ENCODE measurements at places on chromosomes 1 and 21.
A peak's percentile ranks its signal among the peaks of the same experiment; 100 is the strongest.

- no peak for DNase-seq
Measured at GRCh38 chr1:199862047-199862446, 165.5 kb upstream of the NR5A2 start.

- no peak for DNase-seq
Measured at GRCh38 chr1:63740432-63740831, 33.4 kb upstream of the ROR1 start.

DNA sequence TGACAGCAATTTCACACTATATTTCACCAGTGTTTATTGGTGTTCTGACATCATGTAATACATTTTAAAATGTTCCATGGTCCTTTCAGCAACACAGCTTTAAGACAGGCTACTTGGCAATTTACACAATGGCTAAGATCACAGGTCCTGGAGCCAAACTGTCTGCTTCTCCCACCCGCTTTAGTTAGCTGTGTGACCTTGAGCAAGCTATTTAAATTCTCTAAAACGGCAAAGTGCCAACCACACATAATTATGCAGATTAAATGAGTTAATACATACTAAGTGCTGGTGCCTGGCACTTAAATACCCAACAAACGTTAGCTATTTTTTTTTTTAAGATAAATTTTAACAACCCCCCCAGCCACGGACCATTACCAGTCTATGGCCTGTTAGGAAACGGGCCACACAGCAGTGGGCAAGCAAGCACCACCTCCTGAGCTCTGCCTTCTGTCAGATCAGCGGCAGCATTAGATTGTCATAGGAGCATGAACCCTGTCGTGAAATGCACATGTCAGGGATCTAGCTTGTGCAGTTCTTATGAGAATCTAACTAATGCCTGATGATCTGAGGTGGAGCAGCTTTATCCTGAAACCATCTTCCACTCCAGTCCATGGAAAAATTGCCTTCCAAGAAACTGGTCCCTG lies 26.9 kb downstream of the SOD1 start:
- DNase-seq: no peak

GRCh38 chr1:195328102-195328501 lies 1280.1 kb downstream of the KCNT2 start:
- DNase-seq: no peak

DNA sequence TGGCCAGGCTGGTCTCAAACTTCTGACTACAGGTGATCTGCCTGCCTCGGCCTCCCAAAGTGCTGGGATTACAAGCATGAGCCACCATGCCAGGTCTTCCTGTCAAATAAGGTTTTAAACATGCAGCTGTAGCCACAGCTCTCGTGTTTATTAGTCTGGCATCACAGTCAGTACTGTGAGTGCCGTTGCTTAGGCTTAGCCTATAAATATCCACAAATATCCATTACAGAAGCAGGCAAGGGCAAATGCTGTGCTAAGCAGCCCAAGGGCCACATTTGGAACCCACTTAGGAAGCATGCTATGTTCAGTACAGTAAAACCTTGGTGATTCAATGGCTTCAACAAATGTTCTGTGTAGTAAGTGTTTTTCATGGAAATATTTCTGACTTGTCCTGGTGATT lies 75.9 kb downstream of the KIF1B start:
- no peak for DNase-seq

- peak; percentile 99 for DNase-seq
Measured at GRCh38 chr1:77322061-77322900, 40.5 kb downstream of the AK5 start.

DNA sequence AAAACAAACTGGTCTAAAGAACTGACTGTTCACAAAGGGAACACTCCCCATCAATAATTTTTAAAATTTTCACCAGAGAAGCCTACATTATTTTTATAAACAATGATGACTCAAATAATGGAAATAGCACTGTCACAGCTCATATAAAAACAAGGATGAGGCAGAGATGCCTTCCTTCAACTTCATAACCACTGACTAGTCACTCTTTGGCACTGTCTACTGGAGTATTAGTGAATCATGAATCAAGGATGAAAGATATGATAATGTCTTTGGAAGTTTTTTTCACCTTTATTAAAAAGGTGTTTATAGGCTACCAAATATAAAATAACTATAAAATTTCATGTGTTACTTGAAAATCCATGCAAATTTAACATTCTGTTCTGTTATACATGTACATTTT lies 316.9 kb downstream of the VAV3 start:
- peak; percentile 73 for DNase-seq

DNA sequence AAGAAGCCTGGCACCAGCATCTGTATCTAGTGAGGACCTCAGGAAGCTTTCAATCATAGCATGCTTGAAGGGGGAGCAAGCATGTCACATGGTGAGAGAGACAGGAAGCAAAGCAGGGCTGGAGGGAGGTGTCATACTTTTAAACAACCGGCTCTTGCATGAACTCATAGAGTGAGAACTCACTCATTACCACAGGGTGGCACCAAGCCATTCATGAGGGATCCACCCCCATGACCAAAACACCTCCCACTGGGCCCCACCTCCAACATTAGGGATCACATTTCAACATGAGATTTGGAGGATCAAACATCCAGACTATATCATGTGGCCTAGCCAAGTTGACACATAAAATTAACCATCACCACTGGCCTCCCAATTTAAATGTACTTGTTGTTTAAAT lies 125.1 kb upstream of the KCND3 start:
- no peak for DNase-seq

- no peak for DNase-seq
Measured at GRCh38 chr1:157700732-157701131, at the start of gene FCRL3. FCRL3 (minus strand) TSS chr1:157700769; CDS start chr1:157700489, 280 bp downstream.

DNA sequence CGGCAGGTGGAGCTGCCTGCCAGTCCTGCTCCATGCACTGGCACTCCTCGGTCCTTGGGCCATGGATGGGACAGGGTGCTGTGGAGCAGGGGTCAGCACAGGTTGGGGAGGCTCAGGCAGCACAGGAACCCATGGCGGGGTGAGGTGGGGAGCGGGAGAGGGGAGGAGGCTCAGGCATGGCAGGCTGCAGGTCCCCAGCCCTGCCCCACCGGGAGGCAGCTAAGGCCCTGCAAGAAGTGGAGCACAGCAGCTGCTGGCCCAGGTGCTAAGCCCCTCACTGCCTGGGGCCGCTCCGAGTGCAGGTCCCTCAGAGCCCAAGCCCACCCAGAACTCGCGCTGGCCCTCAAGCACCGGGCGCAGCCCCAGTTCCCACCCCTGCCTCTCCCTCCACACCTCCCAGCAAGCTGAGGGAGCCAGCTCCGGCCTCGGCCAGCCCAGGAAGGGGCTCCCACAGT lies 691 bp upstream of the GBP5 start:
- DNase-seq: no peak

GRCh38 chr1:90147093-90147492 lies 152.2 kb downstream of the ZNF326 start:
- no peak for DNase-seq

DNA sequence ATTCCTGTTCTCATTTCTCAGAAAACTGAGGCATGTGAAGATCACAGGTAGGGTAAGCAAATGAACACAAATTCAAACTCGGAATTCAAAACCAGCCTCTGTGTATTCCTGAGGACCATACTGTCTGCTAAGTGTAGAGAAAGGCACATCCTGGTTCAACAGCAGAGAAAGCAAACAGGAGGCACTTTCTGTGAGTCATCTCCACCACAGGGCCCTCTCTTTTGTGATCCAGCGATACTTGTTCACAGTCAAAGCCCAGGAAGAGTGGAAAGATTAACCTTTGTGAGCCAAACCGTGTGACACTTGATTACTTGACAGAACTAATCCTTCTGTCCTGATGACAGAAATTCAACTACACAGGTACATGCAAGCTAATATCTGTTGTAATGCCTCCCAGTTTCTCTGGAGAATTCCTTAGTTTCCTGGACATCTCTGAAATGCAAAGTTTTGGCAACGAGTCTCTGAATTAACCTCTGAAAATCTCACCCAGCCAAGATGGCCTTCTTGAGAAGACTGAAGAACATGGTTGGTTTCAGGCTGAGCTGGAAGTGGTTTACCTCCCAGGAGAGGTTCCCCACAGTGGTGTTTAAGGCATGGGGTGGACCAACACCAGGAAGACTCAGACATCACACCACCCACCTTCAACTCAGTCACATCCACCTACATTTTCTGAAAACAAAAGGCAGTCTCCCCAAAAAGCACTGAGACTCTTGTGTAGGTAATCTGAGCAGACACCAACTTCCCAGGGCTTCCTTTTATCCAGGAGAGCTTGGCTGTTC lies 98.2 kb upstream of the ERG start:
- DNase-seq: no peak

- no peak for DNase-seq
Measured at GRCh38 chr1:184910691-184911091, 63.6 kb downstream of the NIBAN1 start.

GRCh38 chr1:11802973-11803885 lies 2.5 kb downstream of the MTHFR start:
- DNase-seq: peak; percentile 86

DNA sequence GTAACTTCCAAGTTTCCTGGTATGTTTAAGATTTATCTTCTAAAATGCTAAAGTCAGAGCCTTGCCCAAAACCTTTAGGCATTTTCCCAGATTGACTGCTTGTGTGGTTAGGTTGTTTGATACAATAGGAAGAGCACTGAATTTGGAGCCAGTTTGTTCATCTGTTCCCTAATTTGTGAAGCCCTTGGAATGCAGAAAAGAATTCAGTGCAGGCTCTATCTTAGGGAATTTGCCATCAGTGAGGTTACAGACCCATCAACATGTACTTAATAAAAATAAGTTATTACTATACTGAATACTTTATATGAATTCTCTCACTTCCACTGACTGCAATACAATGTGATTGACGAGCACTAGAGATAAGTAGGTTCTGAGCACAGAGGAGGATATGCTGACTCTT lies 120.2 kb downstream of the PIK3R3 start:
- DNase-seq: no peak

GRCh38 chr1:176884911-176885310 lies 279.6 kb downstream of the ASTN1 start:
- DNase-seq: no peak

GRCh38 chr1:20035114-20035513 lies 34.9 kb upstream of the PLA2G5 start:
- DNase-seq: no peak

- DNase-seq: peak; percentile 59
Measured at GRCh38 chr1:184622136-184622823, 132.4 kb downstream of the EDEM3 start.

- no peak for DNase-seq
Measured at GRCh38 chr1:62437273-62437940, 558 bp downstream of the USP1 start.

GRCh38 chr21:42668298-42668992 lies 15.0 kb downstream of the PDE9A start:
- no peak for DNase-seq

- DNase-seq: peak; percentile 34
Measured at GRCh38 chr1:156086256-156086662, 4.0 kb upstream of the MEX3A start.

DNA sequence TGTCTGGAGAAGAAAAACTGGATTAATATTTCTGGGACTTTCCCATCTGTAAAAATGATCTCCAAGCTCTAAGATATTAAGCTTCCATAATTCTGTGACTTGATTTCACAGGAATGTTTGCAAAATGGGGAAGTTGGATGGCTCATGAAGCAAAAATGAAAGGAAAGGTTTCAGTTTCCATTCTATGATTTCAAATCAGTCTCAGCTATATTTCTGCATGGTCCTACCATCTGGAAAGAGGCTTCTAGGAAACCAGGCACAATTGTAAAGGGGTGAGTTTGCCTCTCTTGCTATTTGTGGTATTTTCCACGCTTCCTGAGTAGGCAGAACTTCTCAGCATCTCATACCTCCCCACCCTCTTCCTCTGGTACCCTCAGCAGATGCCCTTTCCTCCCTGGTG lies 22.4 kb upstream of the ACTN2 start:
- DNase-seq: no peak

DNA sequence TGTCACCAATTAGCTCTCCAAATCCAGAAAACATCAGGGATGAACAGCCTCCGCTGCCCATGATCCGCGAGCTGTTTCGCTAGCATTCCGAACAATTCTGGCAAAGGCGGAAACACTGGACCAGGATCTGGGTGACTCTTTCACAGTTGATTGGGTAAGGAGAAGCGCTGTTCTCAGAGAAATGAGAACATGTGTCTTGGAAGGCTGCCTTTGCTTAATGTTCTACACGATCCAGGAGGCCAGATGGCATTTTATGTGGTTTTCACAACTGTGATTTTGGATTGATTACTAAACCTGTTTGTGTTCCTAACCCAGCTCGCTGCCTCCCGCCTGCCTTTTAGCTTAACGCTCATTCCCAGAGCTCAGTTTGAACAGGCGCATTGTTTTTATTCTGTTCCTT lies 144.0 kb downstream of the KIF26B start:
- peak; percentile 80 for DNase-seq

DNA sequence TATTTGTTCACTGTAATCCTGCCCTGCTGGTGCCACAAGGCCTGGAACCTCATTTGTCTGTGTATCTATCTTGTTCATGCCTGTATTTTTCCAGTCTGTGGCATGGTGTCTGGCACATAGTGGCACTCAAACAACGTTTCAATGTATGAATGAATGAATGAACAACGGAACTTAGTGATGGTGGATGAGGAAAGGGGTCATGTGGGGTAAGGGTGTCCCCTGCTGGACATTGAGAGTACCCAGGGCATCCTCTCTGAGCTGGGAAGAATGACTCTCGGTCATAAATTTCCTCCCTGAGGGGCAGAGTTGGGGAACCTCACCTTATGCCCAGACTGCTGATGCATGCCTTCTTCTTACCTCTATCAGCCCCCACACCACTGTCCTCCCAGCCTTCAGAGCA lies 18.9 kb upstream of the ZNF683 start:
- peak; percentile 18 for DNase-seq

- no peak for DNase-seq
Measured at GRCh38 chr1:116163533-116163932, 52.3 kb downstream of the MAB21L3 start.

All from kidney glomerular epithelial cell (primary cell).